Stimulated activated CD4-positive, alpha-beta T cell treated with anti-CD3 and anti-CD28 coated beads, Interleukin-15, amount 100 ng/mL, for 48 hours (primary cell): ENCODE measurements at places on chromosomes 7 and 10.

DNA sequence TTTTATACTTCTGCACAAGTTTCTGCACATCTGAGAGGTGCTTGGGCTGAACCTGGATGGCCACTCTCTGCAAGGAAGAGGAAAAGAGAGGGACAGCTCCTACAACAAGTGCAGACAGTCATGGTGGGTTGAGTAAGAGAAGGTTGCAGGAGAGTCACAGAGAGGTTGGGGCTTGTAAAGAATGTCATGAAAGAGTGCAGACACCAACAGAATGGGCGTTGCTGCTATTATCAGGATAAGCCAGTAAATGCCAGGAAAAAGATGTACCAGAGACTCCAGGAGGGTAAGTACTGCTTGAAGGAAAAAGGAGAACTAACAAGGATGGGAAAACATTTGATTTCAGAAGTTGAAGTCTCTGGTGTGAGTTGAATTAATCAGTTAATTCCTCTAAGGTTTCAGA, 77.8 kb upstream of the NRP1 start:
- no peak for DNase-seq

GRCh38 chr7:147483634-147484292, 1106.8 kb upstream of the C7orf33 start:
- DNase-seq, result no peak

GRCh38 chr7:102451371-102452054, 13.2 kb downstream of the ALKBH4 start:
- no peak for DNase-seq

- no peak for DNase-seq
Measured at GRCh38 chr10:6200734-6201515, 1.8 kb upstream of the PFKFB3 start.

DNA sequence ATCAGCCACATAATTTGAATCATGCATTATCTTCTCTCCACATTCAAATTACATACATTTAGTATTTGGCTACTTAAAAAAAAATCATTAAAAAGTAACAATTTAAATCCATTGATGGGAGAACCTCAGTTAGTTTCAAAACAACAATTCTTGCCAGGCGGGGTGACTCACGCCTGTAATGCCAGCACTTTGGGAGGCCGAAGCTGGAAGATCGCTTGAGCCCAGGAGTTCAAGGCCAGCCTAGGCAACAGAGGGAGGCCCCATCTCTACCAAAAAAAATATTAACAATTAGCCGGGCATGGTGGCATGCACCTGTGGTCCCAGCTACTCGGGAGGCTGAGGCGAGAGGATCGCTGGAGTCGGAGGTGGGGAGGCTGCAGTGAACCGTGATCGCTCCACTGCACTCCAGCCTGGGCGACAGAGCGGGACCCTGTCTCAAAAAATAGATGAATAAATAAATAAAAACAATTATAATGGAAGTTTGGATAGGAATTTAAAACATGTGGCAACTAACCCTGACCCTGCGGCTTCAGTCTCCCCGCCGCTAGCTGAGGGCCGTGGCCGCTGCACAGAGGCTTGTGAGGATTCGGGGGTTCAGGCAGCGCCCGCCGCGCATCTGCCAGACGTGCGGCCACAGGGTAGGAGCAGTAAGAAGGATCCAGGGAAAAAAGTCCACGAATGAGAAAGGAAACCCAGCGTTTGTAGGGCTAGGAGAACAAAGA, 1.1 kb upstream of the CSGALNACT2 start:
- DNase-seq, result no peak

DNA sequence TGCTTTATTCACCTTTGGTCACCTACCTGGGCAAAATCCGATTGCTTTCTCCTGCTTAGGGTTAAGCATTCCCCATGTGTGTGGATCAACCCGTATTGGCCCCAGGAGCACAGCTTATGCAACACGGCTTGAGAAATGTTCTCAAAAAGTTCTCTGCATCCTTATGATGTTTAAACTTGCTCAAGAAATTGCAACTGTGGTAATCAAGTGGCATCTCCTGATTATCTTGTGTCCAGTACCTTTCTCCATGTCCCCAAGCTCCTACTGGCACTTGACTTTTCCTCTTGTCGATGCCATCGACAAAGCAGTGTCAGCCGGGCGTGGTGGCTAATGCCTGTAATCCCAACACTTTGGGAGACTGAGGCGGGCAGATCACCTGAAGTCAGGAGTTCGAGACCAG, 4.7 kb upstream of the PKD2L1 start:
- DNase-seq, result no peak

DNA sequence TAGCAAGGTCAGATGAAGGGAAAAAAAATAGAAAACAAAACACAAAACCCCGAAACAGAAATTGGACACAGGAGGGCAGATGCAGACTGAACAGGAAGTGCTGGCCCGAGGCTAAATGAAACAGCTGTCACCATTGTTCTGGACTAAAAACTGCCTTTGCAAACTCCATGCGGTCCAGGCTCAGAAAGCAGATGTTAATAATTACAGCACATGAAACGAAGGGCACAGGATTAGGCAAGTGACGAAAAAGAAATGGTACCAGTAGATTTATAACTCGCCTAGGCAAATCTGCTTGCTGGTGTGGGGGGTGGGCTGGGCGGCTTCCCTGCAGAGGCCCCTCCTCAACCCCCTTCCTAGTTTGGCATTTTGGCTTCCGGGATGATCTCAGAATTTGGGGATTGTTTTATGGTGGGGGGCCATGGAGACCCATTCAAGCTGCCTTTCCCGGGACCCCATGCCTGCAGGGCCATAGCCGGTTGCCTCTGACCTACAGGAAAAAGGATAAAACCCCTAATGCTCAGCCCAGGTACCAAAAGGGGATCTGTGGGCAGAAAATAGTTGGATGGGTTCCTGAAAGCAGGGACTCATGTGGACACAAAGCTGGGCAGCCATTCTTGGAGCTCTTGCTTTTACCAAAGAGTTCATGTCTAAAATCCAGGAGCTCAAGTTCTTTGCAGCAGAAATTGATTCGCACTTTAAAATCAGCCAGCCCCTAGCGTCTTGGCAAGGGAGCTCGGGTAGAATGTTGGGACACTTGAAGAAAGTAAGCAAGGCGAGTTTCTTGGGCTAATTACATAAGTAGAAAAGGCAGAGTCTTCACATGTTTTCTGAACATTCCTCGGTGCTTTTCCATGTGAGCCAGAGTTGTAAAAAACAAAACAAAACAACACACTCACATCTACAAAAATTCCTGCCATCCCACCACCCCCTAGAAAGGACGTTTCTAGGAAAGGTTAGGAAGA, 39.0 kb upstream of the EMX2 start:
- DNase-seq, result no peak

DNA sequence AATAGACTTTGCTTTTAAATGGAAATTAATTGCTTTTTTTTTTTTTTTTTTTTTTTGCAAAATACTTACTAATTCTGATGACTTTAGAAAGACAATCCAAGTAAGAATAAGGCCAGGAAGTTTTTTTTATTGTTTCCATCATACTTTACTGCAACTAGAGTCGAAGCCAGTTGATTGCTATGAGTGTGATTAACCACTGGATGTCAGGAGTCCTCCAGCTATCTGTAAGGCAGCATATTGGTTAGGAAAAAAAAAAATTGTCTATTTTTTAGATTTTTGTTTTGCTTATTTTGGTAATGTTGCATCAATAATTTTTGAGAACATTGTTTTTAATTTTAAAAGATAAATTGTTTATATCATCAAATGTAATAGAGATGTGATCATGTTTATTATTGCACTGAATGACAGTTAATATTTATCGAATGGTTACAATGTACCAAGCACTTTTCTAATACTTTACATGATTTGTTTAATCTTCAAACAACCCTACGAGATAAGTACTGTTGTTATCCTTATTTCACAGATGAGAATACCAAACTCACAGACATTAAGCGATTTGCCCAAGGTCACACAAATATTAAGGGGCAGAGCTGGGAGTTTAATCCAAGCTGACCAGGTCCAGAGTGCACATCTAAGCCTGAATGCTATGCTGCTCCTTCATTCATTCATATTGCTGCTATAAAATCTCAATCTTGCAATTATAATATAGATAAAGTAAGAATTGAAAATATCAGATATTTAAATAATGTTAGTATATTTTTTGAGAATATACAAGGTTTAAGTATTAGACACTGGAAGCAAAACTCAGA, 19.9 kb upstream of the LMOD2 start:
- DNase-seq, result no peak

GRCh38 chr10:17238445-17239291, 10.6 kb downstream of the VIM start:
- no peak for DNase-seq

DNA sequence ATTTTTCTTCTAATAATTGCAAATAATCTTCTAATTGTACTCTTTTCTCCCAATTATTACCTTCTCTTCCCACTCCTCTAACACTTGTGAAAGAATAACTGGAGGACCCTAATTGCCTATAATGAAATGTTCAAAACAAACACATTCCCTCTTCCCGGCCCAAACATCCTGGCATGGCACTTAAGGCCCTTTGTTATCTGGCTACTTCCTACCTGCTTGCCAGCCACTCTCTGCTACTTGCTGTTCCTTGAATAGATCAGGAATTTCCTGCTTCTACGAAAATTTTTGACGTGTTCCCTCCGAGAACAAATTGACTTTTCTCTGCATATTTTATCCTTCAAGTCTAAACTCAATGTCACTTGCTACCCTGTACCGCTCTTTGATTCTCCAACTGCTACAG, 56.1 kb upstream of the NOBOX start:
- no peak for DNase-seq

DNA sequence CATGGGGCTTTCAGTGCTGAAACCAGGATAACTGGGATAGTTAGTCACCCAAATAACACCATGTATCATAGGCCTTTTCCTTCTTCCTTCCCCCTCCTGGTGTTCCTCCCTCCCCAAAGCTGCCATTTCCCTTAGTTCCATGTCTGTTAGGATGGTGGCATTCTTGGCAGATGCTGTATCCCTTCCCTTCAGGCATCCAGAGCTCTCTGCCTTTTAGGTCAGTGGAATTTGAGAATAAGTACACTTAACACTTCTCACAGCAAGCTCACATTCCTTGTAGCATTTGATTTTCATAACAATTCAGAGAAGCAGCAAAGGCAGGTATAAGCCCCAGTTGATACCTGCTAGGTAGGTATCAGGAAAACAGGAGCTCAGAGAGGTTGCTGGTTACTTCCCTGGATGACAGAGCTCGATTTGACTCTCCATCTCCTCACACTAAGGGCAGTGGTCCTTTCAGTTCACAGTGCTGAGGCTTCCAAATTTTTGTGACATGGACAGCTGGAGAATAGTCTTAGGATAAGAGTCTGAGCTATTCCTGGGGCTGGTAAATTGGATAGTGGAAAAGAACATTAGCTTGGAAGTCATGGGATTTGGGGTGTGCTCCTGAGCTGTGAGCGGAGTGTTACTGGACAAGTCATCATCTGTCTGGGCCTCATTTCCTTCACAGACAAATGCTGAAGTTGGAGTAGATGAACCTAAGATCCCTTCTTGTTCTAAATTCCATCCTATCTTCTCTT, 108.7 kb upstream of the RHOBTB1 start:
- no peak for DNase-seq

GRCh38 chr10:130357226-130357625, 221.0 kb downstream of the GLRX3 start:
- DNase-seq, result no peak

GRCh38 chr10:43452356-43452914, 15.5 kb downstream of the ZNF487 start:
- no peak for DNase-seq

- DNase-seq, result no peak
Measured at GRCh38 chr7:68187532-68187931, 1190.9 kb downstream of the TYW1 start.

GRCh38 chr10:115945701-115946445, 327.1 kb downstream of the GFRA1 start:
- no peak for DNase-seq

- no peak for DNase-seq
Measured at GRCh38 chr7:105905209-105905909, 29.0 kb upstream of the ATXN7L1 start.

GRCh38 chr7:98795741-98796493, 73.9 kb downstream of the TMEM130 start:
- no peak for DNase-seq

GRCh38 chr7:69095649-69096048, 502.6 kb upstream of the AUTS2 start:
- no peak for DNase-seq

- DNase-seq, result no peak
Measured at GRCh38 chr7:112692333-112692732, 97.9 kb downstream of the TMEM168 start.

- no peak for DNase-seq
Measured at GRCh38 chr10:73843261-73843660, 31.1 kb downstream of the CAMK2G start.

DNA sequence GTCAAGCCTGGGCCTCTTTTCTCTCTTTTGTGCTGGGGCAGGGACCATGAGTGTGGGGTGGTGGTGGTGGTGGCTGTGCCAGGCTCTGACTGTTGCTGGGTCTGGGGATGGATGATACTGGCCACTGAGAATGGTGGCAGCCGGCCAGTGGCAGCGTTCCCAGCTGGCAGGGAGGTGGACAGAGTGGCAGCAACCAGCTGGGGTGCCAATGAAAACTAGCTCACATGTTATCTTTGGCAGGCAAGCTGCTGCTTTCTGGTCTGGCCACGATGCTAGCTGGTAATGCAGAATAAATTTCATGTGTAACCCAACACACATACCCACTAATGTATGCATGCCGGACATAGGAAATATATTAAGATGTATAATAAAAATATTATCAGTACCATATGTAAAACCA, 95.0 kb upstream of the SLC26A5 start:
- no peak for DNase-seq

GRCh38 chr10:25130906-25131305, 43.9 kb upstream of the GPR158 start:
- DNase-seq, result no peak

DNA sequence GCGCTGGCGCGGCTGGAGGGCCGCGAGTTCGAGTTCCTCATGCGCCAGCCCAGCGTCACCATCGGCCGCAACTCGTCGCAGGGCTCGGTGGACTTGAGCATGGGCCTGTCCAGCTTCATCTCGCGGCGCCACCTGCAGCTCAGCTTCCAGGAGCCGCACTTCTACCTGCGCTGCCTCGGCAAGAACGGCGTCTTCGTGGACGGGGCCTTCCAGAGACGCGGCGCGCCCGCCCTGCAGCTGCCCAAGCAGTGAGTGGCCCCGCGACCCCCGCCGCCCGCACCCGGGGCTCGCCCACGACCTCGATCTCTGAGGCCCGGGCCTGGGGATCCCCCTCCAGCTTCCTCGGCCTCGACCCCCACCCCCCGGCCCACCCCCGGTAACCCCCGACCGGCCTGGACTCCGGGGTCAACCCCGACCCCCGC, 537 bp downstream of the FOXK1 start:
- DNase-seq, result no peak

GRCh38 chr7:123995617-123996326, 37.1 kb downstream of the TMEM229A start:
- no peak for DNase-seq

- DNase-seq, result no peak
Measured at GRCh38 chr7:66970310-66970709, 25.1 kb downstream of the SBDS start.

DNA sequence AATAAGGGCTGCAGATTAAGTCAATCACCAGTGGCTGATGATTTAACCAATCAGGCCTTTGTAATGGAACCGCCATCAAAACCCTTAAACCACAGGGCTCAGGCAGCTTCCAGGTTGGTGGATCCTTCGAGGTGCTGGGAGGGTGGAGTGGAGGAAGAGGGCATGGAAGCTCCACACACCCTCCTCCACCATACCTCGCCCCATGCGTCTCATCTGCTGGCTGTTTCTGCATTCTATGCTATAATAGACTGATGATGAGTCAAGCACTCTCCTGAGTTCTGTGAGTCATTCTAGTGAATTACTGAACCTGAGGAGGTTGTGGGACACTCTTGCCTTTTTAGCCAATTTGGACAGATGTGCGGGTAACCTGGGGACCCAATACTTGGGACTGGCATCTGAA, 43.9 kb downstream of the CHST15 start:
- DNase-seq, result no peak
